ENCODE measurements at places on chromosomes 7 and 10.

DNA sequence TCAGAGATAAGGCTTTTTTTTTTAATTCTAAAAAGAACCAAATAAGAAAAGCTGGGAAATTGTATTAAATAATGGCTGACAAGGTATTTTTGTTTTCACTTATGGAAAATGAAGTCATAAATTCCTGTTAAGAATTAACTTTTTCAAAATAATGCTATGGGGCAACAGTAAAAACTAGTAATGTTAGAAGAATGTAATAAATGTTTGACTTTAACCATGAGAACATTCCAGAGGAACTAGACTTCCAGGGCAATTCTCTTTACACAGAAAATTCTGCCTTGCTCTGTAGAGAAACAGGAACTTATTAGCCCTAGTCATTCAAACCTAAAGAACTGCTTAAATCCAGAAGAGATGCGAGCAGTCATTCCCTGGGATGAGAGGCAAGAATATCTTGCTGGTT is 571.1 kb downstream of the IPMK start:
- DNase-seq = no peak

GRCh38 chr10:47127188-47127785 is 172.7 kb upstream of the GDF10 start:
- DNase-seq = peak; percentile 12

DNA sequence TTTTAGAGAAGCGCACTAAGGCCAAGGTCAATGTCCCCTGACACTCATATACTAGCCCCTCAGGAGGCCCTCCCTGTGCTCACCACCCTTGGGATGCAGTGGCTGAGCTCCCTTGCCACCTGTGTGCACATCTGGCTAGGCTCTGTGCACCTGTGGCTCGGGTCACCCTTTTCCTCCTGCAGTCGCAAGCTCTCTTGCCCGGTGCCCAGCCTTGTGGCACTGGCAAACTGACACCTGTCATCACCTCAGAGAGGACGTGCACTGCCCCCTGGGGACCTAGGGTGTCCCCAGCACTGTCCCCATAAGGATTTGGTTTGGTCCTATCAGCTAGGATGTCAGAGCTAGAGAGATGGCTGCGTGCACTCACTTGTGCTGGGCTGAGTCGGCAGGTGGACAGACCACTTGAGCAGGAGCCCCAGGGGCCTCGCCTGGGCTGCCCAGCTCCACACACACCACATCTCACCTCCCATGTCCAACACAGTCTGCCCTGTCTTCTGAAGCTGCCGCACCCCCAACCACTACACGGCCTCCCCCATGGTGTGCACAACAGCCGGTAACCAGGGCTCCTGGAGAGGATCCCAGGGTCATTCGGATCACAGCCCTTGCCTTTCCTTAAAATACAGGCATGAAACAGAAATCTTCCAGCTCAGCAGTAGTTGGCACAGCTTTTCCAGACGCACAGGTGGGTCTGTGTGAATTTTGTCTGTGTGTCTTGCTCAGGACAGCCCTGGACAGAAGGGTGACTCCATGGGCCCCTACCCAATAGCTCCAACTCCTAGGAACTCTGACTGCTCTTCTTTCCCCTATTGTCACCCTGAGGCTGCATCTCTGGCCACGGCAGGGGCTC is 111.0 kb downstream of the GRID1 start:
- DNase-seq = no peak

- no peak for DNase-seq
Measured at GRCh38 chr10:82981137-82981723, 1106.2 kb downstream of the NRG3 start.

DNA sequence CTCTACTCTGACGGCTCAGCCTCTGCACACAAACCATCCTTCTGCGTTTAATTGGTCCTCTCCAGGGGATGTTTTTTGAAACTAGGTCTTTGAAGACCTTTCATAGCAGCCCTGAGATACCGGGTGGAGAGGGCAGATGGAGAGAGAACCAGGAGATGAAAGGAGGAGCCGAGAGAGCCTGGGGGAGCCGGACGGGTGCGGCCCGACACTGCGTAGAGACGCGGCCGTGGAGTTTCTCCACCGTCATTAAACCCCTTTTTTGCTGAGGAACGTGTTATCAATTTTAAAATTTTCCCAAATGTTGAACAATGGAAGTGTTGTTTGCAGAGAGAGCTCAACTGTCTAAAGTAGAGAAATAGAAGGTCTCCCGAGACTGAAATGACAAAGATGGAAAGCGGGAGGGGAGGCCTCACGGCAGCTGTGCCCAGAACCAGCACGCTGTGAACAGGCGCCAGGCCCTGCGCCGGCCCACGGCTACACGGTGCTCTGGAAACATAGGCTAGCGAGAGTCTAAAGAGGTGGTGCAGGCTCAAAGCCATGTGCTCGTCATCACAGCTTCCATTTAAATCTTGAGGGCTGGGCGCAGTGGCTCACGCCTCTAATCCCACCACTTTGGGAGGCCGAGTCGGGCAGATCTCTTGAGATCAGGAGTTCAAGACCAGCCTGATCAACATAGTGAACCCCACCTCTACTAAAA is 307.0 kb downstream of the PTPRN2 start:
- DNase-seq = no peak

DNA sequence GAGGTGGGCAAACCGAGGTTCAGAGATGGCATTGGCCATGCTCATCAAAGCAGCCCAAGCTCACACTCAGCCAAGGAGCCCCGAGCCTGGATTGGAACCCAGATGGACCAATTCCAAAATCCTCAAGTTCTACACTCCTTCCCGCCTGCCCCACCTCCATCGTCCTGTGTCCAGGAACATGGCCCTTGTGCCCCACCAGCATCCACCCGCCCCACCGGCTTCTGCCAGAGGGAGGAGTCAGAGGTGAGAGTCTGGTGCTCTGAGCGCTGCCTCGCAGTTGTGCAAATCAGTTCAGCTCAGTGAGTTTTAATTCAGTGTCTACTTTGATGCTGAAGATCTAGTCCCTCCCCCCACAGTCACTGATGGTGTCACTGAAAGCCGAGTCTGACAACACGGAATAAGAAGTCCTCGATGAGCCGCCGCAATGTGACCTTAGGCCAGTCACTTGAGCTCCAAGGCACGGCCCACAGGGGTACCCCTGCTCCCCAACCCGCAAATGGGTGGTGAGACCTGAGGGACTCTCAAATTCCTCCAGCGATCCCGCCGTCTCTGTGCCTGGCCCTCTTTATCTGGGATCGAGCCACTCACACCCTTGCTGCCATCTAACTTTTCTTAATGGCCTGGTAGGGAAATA is 26.3 kb downstream of the PRKAG2 start:
- DNase-seq = no peak

- no peak for DNase-seq
Measured at GRCh38 chr10:123795846-123796590, 95.6 kb downstream of the CPXM2 start.

DNA sequence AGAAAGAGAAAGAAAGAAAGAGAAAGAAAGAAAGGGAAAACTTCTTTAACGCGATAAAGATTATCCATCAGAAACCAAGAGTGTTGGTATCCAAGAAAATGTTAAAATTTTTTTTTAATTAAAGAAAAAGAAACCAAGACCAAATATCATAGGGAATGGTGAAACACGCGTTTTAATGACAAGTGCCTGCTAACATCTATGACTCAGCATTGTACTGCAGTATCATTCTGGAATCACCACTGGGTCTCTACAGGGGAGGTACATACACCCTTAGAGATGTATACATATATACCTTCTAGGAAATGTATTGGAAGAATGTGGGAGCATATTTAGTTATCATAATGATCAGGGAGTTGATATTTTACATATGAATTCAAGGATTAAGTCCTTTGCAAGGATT is 32.1 kb upstream of the PIK3AP1 start:
- no peak for DNase-seq

DNA sequence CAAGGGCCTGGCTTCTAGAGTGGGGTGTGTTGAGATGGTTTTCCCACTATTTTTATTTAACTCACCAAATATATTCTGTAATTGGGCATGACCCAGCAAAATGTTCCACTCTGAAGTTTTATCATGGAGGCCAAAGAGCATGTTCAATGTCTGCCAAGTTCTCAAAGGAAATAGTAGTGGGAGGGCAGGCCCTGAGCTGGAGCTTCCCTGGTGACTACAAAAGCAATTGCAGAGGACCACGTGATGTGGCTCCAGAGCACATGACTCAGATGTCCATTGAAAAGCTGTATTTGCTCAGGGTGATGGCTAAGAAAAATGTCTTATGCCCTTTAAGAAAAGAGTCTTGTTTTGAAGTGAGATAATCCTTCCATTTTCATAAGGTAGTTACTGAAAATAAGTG is 1024.8 kb downstream of the LRMDA start:
- DNase-seq = no peak

GRCh38 chr7:7761340-7761973 is 43.0 kb upstream of the RPA3 start:
- no peak for DNase-seq

- no peak for DNase-seq
Measured at GRCh38 chr7:1041551-1042491, 2.5 kb upstream of the GPR146 start.

- no peak for DNase-seq
Measured at GRCh38 chr10:13183625-13184024, 22.3 kb downstream of the MCM10 start.

- no peak for DNase-seq
Measured at GRCh38 chr7:48875045-48875916, 49.1 kb upstream of the CDC14C start.

DNA sequence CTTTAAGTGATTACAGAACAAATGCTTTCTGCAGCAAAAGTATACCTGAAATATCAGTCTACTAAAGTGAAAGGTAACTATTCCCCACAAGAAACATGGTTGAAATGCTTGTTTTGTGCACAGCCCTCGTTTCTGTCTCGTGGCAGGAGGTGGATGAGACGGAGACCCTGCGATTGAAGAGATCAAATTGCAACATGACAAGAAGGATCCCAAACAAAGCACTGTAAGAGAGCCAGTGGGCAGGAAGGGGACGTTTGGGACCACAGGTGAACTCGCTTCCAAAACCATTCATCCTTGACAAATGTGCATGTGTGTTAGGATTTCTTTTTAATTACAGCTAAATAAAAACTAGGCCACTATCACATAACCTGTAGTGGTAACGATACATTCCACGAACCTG is 192.6 kb downstream of the CCSER2 start:
- no peak for DNase-seq

DNA sequence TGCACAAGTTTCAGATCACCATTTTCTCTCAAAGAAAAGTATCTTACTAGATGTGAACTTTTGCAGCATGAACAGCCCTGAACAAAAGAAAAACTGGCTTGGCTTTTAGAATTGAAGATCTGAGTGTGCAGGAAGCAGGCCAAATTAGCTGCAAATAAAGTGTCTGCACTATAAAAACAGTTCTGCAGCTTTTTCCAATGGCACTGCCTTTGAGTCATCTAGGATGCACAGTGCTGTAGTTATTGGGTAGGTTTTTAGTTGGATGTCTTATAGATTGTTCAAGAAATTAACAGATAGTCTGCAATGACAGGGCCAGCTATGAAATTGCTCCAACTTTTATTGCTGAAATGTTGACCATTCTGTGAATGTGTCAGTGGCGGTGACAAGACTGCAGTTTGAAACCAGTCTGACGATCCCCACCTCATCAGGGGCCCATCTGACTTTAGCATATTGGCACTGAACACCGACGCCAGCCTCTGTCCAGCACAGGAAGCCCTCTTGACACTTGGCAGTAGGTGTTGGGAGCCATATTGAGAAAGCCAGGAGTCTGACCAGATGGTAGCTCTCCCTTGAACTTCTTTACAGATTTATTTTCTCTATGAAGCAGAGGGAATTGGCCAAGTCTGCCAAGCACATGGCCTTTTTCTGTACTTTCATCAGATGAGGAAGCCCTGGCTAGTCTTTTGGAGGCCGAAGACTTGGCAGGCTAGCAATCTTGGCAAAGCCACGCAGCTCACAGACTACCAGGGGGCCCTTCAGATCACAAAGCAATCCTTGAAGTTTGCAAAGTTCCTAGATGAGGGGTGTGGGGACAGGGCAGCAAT is 490.6 kb downstream of the NEBL start:
- DNase-seq = no peak

GRCh38 chr7:11642276-11642675 is 189.7 kb downstream of the THSD7A start:
- DNase-seq = no peak

- DNase-seq = no peak
Measured at GRCh38 chr7:46755120-46756034, 826.5 kb downstream of the TNS3 start.

- DNase-seq = no peak
Measured at GRCh38 chr10:117609796-117610170, 67.2 kb downstream of the EMX2 start.

GRCh38 chr7:36626111-36626510 is 98.2 kb downstream of the AOAH start:
- DNase-seq = no peak

- peak; percentile 52 for DNase-seq
Measured at GRCh38 chr10:12605580-12606405, 256.4 kb downstream of the CAMK1D start.

- peak; percentile 80 for DNase-seq
Measured at GRCh38 chr7:131107337-131108211, 220.1 kb upstream of the MKLN1 start.

DNA sequence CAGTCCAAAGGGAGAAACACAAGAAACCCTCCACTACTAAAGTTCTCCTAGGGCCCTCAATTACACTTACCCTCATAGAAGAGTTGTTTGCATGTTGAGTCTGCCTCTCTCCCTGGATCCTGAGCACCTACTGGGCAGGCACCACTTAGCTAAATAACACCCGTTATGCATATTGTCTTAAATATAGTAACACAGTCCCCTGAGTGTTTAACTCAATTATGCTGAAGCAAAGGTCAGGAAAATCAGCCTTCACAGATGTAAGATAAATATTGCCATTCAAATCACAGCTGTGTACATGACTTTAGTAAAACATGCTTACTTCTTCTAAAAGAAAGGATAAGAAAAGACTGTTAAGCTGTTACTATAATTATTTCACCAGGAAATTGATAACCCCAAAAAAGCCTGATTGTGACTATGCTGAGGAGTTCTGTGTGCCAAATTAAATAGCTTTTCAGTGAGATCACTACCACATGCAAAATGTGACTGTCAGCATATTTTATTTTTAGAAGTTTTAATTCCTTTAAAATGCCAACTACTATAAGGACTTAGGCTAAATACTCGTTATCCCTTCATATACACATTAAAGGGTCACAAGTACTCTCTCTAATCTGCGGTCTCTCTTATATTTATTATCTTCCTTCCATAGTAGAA is 733.9 kb upstream of the PHF14 start:
- DNase-seq = no peak
